Central memory CD4-positive, alpha-beta T cell (primary cell): ENCODE measurements at places on chromosomes 3 and 15.

GRCh38 chr3:45807133-45807532 is 10.8 kb upstream of the SLC6A20 start:
- no peak for DNase-seq

DNA sequence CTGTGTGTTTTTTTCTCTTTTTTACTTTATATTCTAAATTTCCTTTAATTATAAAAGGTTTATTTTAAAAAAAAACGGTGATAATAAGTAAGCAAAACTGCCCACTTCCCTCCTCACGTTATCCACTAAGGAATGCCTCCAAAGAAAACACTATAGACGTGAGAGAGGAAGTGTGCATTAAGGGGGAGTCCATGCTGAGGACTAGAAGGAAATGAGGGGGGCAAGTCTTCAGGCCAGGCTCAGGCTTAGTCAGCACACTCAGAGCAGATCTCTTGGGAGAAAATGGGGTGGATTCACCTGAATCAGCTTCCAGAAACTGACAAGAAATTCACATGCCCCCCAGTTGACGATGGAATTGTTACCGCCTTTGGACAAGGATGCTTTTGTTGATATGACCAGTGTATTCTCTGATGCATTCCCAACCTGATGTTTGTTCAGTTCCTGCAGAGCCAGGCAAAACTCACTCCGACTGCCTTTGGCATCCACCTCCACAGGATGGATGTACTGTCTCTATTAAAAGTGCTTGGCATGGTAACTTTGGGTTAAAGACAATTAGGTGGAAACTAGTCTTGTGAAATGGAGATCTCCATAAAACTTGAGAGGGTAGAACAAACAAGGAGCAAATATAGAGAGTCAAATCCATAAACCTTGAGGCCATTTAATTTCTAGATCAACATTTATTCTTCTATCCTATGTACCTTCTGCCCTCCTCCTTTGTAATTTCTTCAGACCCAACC is 167.8 kb downstream of the MYRIP start:
- no peak for DNase-seq

- no peak for DNase-seq
Measured at GRCh38 chr15:39333393-39333792, 247.5 kb upstream of the THBS1 start.

DNA sequence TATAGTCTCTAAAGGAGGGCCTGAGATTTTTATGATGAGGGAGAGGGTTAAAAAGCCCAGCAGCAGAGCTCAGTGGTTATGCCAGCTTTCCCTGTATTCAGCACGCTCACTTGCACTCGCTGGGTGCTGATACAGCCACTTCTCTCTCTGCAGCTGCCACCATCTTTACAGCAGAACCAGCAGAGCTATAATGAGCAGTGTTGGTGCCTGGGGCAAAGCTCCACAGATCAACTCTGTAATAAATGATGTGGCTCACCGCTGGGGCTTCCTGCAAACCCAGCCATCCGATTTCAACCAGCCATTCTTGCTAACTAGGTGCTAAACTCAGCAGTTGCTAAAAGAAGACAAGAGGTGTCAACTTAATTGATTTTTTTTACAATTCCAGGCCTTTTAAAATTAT is 48.0 kb downstream of the ARNT2 start:
- DNase-seq: no peak

GRCh38 chr15:29939404-29939803 is 117.1 kb upstream of the TJP1 start:
- no peak for DNase-seq

DNA sequence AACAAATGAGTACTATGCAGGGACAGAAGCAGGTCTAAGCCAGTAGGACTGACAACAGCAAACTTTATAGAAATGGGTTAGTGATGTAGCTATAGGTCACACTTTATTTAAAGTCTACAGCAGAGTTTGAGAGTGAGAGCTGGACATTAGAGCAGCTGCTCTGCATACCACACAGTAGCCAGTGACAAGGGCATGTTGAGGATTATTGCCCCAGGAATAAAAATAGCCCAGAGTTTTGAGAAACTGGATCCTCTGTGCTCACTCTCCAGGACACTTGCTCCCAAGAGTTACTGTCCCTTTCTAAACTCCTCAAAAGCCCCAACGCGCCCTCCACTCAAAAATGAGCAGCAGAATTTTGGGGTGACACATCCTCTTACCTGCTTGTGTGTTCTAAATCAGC is 21.1 kb downstream of the LRTM1 start:
- DNase-seq: no peak

GRCh38 chr15:63236272-63236671 is 41.1 kb upstream of the APH1B start:
- no peak for DNase-seq

GRCh38 chr15:41879321-41879845 is 14.5 kb downstream of the SPTBN5 start:
- no peak for DNase-seq

DNA sequence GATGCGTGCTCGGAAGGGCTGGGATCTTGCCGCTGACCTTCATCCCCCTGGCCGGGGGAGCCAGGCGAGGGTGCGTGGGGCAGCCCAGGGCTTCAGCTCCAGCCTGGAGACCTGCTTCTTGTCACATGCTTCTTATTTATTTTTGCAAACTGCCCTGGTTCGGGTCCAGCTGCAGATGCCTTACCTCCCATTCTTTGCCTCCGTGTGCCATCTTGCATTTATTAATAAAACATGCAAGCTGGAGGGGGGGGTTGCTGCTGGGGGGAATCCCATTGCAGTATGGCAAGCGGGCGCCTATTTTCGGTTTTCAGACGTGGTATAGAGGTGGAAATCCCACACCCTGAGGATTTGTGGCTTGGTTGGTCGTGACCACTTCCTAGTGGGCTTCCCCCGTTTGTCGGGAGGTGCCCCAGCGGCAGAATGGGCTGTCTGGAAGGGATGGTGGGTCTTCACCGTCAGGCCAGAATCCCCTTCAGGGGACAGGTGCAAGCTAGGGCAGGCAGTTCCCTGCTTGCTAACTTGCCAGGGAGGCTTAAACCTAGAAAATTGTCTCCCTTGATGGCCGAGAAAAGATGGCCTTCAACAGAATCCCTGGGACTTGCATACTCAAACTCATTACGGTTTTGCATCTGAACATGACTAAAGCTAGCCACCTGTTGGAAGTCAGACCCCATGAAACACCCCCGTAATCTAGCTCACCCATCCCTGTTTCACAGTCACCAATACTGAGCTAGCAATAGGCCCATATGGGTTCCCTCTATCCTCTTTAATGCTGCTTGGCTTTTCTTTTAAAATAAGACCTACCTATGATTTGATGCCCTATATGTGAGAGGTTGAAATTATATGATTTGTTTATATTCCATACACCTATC is 569 bp downstream of the TMEM266 start:
- DNase-seq: peak; percentile 23

DNA sequence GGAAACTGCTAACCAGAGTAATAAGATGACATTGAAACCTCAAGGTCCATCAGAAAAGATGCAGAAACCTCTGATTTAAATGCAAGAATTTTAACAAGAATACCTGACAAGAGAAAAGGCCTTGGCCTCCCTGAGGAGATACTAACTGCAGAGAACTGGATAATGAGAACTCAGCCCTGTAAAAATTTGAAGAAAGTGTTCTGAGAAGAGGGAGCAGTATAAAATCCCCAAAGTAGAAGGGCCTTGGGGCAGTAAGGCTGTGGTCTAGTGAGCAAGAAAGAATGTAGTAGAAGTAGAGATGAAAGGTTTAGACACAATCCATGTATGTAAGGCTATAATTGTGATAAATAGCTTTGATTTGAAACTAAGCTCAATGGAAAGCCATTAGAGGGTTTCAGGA is 394.1 kb downstream of the ZBBX start:
- no peak for DNase-seq

DNA sequence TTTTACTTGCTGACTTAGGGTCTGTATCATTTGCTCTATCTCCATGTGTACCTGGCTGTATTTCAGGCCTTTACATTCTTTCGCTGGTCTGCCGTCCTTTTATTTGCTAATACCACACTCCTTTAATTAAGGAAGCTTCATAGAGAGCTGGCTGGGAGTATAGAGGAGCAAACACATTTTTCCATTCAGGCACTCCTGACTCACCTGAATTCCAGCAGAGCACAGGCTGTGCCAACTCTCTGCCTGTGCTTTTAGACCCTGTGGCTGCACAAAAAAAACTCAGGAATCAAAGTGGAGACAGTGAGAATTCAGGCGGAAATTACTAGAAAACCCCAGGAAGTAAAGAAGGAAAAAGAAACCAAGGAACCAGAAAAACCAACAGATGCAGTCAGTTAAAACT is 29.0 kb upstream of the ATP10A start:
- DNase-seq: no peak

- no peak for DNase-seq
Measured at GRCh38 chr3:36945333-36945980, 603 bp upstream of the TRANK1 start.

- no peak for DNase-seq
Measured at GRCh38 chr3:189389346-189389745, 217.6 kb downstream of the TPRG1 start.

- DNase-seq: no peak
Measured at GRCh38 chr3:55989366-55989765, 478.9 kb downstream of the ERC2 start.

GRCh38 chr3:188607805-188608315 is 453.9 kb downstream of the LPP start:
- DNase-seq: no peak

DNA sequence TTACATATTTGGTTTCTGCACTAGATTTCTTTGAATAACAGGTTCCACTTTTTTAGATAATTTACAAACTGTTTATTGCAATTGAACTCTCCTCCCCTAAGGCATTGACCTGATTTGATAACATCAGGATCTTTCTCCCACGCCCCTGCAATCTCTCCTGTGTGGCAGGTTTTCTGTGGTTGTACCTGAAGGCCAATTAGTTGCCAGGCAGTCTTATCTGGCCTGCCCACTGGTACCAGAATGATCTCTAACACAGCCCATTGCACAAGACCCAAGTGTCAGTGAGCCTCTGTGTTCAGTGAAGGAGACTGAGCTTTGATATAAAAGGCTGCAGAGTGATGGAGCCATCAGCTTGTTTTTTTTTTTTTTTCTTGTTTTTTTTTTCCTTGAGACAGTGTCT is 3.3 kb downstream of the ACAD9 start:
- DNase-seq: no peak

GRCh38 chr3:184810146-184810545 is 1.8 kb upstream of the VPS8 start:
- DNase-seq: no peak

- no peak for DNase-seq
Measured at GRCh38 chr15:31320022-31320421, 6.6 kb upstream of the KLF13 start.

- no peak for DNase-seq
Measured at GRCh38 chr15:43404130-43404529, 33.2 kb downstream of the TUBGCP4 start.

- DNase-seq: no peak
Measured at GRCh38 chr3:172367205-172368105, 80.8 kb downstream of the GHSR start.

DNA sequence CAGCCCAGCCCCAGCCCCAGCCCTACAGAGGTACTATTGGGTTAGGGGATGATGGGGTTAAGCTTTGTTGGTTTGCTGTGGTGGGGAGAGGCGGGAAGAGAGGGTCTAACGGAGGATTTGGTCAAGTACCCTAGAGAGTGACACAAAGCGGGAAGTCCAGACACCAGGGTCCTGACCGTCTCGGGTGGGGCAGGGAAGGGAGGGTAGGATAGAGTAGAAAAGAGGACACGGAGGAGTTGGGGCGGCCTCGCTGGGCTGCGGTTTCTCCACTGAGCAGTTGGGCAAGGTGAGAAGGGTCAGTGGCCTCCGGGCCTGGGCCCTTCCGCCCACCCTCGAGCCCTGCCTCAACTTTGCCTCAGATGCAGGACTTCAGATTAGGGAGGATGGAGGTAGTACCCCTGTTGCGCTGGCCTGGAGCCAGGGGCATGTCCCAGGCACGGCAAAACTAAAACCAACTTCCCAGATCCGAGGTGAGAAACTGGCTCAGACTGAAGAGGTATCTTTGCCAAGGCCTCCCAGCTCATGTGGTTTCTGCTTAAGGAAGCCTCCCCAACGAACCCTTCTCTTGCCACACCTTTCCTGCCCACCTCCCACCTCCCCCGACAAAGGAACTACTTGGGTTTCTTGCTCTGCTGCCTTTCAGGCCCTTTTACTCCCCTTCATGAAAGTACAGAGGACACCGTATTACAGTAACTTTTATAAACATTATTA is 551 bp downstream of the PML start:
- DNase-seq: peak; percentile 20

DNA sequence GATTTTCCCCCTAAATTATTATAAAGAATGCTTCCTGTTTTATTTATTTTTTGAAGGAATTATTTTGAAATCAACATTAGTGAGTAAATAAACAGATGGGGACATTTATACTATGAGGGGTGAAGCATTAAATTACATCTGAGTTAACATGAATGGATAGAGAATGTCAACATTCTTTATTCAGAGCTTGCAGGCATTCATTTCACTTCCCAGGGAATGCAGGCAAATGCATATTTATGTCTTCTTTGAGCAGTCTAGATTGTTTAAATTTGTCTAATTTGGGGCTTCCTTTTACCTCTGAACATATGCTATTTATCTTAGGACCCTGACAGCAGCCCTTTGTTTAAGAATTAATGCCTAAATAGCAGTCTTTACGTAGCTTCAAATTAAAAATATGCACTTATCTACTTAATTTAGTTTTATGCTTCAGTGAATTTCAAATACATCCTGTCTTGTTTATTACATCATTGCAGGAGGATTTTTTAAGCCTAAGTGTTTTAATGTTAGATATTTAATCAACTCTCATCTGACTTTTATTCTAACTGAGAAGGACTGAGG is 630.5 kb upstream of the LMCD1 start:
- no peak for DNase-seq

- DNase-seq: no peak
Measured at GRCh38 chr3:50245251-50245745, 9.3 kb downstream of the GNAI2 start.

DNA sequence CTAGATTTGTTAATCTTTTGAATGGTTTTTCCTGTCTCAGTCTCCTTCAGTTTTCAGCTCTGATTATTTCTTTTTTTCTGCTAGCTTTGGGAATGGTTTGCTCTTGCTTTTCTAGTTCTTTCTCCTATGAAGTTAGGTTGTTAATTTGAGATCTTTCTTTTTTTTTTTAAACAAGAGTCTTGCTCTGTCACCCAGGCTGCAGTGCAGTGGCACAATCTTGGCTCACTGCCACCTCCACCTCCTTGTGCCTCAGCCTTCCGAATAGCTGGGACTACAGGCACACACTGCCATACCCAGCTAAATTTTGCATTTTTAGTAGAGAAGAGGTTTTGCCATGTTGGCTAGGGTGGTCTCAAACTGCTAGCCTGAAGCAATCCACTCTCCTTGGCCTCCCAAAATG is 56.7 kb downstream of the UQCC5 start:
- DNase-seq: no peak

DNA sequence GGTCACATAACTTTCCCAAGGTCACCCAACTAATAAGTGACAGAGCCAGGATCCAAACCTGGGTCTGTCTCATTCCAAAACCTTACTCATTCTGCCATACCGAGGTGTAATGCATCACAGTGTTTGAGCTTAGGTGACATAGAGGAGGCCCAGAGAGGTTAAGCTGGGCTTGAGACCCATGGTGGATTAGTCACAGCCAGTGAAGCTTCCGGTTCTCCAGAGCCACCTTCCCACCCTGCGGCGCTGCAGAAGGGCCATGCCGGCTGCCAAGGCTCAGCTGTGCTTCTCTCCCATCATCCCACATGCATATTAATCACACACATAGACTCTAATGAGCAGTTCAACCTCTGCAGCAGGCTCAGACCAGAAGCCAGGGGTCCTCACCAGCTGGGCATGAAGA is 42.2 kb downstream of the SPSB4 start:
- no peak for DNase-seq

- DNase-seq: no peak
Measured at GRCh38 chr15:58590236-58590635, 158.4 kb downstream of the LIPC start.

- no peak for DNase-seq
Measured at GRCh38 chr3:99199021-99199420, 297.5 kb upstream of the DCBLD2 start.
